Stimulated activated CD4-positive, alpha-beta T cell treated with anti-CD3 and anti-CD28 coated beads, TNF-alpha, amount 100 ng/mL, for 4 hours (primary cell): ENCODE measurements at places on chromosomes 12 and 14.

- no peak for DNase-seq
Measured at GRCh38 chr12:80590085-80590484, 117.3 kb upstream of the MYF6 start.

- no peak for DNase-seq
Measured at GRCh38 chr14:68392393-68393141, 400.3 kb downstream of the ZFP36L1 start.

GRCh38 chr14:51860825-51861499 is 550 bp downstream of the GNG2 start:
- DNase-seq, result no peak

GRCh38 chr12:114658002-114658441 is 26.0 kb downstream of the TBX3 start:
- no peak for DNase-seq

DNA sequence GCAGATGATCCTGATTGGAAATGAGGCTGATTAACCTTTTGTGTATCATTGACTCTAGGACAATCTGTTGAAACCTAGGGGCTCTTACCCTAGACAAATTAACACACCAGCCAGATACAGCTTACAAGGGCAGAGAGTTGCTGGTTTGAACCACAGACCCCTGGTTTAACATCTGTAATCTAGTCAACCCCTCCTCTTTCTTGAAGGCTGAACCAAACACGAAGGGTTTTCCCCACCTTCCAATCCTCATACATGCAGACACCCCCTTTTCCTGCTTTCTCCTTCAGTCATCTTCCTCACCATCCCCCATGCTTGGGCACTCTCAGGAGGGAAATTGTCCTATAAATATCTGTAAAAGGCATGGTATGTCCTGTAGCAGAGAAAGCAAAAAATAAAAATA is 126.0 kb upstream of the HIF1A start:
- DNase-seq, result no peak

- DNase-seq, result no peak
Measured at GRCh38 chr14:80213602-80214001, 2.3 kb upstream of the DIO2 start.

GRCh38 chr12:20443255-20443654 is 74.9 kb downstream of the PDE3A start:
- DNase-seq, result no peak

DNA sequence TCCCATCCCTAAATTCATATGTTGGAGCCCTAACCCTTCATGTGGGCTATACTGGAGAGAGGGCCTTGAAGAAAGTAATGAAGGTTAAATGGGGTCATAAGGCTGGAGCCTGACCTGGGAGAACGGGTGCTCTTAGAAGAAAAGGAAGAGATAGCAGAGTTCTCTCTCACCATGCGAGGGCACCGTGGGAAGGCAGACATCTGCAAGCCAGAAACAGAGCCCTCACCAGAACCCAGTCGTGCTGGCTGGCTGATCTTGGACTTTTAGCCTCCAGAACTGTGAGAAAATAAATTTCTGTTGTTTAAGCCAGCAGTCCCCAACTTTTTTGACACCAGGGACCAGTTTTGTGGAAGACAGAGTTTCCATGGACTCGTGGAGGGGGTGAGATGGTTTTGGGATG is 149.3 kb downstream of the ATP23 start:
- no peak for DNase-seq

GRCh38 chr14:92513204-92513965 is at the start of gene RIN3:
RIN3 (plus strand) TSS chr14:92513781; CDS start chr14:92513933, 152 bp downstream.
- DNase-seq, result peak; percentile 23

- no peak for DNase-seq
Measured at GRCh38 chr12:65825507-65826352, 1.4 kb downstream of the HMGA2 start.

DNA sequence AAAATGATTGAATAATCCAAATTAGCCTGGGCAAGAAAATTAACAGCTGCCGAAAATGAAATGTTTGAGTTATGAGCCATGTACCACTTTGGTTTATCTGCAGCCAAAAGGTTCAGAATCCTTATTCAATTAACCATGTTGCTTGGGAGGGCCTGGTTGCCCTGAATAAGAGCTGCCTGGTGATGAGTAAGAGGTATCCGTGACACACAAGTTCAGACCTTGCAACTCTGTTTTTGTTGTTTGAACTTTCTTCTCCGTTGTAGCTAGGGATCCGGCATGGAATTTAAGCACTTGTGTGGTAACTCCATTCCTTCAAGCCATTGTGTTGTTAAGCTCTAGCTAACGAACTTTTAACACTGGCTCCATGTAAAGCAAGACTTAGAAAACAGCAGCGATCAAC is 35.7 kb downstream of the FOXA1 start:
- no peak for DNase-seq

- DNase-seq, result no peak
Measured at GRCh38 chr14:69458350-69458749, 26.2 kb upstream of the PLEKHD1 start.

- no peak for DNase-seq
Measured at GRCh38 chr12:132429602-132429945, 60.4 kb upstream of the FBRSL1 start.

DNA sequence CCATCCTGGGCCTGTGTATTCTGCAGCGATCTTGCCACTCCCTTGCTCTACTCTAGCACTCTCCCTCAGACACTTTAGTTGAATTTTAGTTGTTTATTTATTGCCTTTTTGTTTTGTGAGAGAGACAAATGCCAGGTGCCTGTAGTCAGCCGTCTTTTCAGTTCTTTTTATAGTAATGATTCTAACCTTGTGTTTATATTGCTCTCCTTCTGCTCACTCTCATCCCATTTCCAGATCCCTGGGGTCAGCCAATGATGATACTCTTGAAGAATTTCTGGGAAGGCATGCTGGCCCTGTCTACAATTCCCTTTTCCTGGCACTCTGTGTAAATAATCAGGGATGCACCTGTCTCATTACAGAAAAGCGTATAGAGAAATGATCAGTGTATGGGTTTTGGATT is 334.1 kb upstream of the MIS18BP1 start:
- no peak for DNase-seq

GRCh38 chr12:38691164-38691563 is 214.2 kb downstream of the CPNE8 start:
- no peak for DNase-seq

GRCh38 chr14:29944091-29944490 is 16.4 kb upstream of the PRKD1 start:
- DNase-seq, result no peak

GRCh38 chr14:102848830-102849525 is 71.7 kb downstream of the TRAF3 start:
- DNase-seq, result no peak

DNA sequence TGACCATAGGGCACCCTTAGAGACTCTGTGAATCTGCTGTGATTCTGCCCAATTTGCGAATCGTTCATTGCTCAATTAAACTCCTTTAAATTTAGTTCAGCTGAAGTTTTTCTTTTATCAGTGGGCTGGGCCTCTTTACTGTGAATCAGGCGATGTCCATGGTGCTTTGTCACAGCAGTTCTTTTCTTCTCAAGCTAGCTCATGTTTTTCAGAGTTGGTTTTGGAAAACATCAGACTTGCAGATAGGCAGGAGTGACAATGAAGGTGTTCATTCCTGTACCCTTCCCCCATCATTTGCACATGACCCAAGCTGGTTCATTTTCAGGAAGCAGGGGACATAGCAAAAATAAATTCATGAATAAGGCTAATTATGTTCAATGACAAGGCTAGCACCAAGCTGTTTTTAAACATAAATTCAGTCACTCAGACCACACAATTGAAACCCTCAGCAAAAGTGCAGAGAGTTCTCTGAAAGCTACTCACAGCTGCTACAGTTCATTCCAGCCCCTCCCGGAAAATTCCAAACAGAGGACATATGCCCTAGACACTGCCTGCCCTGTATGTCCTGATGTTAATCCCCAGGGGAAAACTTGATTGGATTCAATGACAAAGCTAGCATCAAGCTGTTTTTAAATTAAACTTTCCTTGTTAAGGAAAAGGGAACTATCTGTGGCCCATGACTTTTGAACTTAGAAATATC is 383.3 kb downstream of the C12orf75 start:
- no peak for DNase-seq

- DNase-seq, result no peak
Measured at GRCh38 chr12:109020796-109021380, at the start of gene SVOP. SVOP (minus strand) TSS chr12:109021068; CDS start chr12:109020868, 200 bp downstream.

DNA sequence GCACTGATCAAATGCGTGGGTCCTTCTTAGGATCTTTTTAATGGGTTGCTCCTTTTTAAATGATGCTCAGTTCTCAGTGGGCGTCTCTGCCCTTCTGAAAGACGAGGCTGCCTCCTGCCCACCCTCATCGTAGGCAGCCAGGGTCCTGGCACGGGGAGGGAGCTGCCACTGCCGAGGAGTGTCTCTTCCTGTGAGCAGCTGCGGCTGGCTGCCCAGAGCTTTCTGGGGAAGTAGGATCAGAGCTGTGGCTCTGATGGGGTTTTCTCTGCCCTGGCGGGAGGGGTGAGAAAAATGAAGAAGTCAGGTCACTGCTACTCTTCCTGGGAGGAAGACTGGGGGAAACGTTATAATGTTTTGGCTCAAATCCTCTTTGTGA is 31.1 kb upstream of the BEGAIN start:
- no peak for DNase-seq

DNA sequence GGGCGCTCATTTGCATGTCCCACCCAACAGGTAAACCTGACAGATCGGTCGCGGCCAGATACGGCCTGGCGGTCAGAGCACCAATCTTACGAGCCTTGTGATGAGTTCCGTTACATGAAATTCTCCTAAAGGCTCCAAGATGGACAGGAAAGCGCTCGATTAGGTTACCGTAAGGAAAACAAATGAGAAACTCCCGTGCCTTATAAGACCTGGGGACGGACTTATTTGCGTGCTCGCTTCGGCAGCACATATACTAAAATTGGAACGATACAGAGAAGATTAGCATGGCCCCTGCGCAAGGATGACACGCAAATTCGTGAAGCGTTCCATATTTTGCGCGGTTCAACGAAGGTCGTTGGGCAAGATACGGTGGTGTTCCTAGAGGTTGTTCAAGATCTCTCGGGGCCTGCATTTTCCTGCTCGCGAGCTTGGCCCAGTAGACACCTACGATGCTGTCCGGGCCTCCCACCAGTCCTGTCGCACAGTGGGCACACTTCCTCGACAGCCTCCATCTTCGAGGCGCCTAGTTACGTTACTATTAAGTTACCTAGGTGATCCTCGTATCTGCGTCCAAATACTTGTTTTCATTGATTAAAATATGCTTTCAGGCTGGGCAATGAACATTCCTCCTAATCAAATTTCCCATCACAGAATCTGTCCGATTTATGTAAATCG is at the start of gene RNU6-7:
Gene RNU6-7, plus strand, starts transcription at position 230 of the 675 bp plus-strand sequence.
- no peak for DNase-seq

DNA sequence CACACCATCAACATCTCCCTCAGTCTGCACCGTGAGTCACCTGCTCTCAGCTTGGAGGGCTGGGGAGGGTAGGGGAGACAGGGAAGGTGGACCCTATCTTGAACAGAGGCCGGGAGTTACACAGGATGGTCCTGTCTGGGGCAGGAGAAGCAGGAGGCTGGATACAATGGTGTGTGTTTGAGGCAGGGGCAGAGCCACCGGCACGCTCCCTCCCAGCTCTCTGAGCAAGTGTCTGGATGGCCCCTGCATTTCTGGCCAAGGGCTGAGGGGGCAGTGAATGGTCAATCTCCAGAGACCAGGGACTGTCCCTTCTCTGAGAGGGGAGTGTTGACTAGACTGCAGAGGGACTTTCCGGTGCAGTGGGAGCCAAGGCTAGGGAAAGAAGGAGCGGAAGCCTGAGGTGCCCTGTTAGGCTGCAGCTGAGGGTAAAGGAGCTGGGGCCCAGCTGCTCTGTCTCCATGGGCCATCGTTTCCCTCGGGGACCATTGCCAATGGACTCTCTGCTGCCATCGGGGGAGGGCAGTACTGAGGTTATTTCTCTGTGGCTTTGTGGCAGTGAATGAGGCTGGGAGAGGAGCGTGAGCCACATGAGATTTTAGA is 1.9 kb downstream of the LRP1-AS start:
- DNase-seq, result no peak

DNA sequence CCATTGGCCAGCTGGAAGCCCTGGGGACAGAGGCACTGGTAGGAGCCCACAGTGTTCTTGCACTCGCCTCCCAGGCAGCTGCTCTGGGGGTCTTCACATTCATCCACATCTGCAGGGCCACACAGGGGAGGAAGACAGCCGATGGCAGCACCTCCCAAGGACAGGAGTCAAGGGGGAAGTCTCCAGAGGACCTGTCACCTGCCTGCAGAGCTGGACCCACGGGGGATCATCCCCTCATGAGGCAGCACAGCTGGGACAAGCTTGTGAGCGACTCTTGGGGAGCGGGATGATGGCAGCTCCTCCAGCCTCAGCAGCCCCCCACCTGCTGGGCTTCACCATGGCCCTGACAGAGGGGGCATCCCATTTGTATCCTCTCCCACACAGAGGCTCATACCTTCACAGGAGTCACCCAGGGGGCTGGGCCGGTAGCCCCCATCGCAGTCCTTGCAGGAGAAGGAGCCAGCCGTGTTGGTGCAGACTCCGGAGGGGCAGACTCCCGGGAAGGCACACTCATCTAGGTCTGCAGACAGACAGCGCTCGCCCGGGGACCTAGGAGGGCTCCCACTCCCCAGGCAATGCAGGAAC is 15.4 kb downstream of the ISCA2 start:
- DNase-seq, result no peak

DNA sequence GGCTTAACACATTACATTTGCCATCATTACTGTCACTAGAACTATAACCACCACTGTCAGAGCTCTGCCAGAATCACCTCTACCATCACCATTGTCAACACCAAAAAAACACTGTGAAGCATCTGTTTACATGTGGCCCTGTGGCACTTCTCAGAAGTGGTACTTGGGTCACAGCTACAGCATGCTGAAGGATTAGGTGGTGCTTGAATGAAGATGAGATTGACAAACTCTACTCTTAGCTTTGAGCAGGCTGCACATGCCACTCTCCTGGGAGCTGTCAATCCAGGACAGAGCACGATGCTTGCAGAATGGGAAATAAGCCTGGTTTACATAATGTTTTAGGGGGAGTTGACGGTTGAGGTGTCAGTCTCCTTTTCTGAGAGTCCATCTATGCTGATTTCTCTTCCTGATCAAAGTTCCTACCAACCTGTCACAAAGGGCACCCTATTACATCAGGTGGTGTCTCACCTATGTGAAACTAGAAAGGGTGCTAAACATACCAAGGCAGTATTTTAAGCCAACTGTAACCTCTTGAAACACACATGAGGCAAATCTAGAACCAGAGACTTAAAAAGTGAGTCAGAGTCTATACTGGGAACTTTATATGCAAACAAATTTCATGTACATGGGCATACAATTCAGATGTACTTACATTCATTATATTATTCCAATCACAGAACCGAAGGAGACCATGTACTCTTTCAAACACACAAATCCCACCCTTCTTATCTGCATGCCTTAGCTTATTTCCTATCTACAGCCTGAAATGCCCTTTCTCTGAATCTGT is 258.7 kb downstream of the EMP1 start:
- DNase-seq, result no peak

DNA sequence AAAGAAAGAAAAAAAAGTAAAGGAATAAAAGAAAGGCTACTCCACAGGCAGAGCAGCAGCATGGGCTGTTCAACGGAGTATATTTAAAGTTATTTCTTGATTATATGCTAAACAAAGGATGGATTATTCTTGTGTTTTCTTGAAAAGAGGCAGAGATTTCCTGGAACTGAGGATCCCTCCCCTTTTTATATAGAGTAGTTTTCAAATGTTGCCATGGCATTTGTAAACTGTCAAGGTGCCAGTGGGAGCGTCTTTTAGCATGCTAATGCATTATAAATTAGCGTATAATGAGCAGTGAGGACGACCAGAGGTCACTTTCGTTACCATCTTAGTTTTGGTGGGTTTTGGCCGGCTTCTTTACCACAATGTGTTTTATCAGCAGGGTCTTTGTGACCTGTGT is 383.0 kb downstream of the PCNX1 start:
- DNase-seq, result no peak
